Activated CD4-positive, alpha-beta T cell treated with anti-CD3 and anti-CD28 coated beads, Interleukin-2, Interleukin-4, amounts not matched to agents 100 ng/mL and 50 ng/mL, durations not matched to agents 16 hours and 8 hours (primary cell): ENCODE measurements at places on chromosomes 11 and 22.

- DNase-seq = no peak
Observed at GRCh38 chr11:2870969-2871680, 14.4 kb downstream of the CDKN1C start.

DNA sequence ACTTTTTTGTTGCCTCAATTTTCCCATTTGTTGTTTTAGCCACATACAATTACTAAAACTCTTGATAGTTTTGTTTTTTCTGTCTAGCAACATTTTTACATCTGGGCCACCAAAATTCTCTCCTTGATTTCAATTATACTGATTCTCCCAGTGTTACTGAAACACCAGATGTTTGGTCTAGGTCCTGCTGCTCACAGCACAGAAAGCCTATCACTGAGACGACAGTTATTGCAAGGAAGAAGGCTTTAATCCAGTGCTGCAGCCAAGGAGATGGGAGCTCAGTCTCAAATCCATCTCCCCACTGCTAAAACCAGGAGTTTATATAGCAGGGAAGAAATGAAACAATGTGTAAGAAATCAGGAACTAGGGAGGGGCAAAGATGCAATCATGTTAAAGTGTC is 837.7 kb upstream of the CNTN5 start:
- DNase-seq = no peak

DNA sequence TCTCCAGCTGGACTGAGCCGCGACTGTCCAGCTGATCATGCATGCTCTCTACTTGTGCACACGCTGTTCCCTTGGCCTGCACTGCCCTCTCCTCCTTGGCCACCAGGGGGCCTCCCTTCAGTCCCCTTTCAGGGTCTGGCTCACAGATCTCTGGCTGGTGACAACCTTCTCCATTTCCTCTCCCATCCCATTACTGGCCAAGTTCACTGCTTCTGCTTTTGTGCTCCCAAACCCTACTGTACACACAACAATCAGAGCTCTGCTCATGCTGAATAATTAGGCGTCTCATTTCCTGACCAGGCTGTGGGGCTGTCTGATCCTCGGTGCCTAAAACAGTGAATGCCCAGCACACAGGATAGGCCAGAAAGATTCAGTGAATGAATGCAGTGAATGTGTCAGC is 224.0 kb upstream of the NARS2 start:
- peak; percentile 41 for DNase-seq

- DNase-seq = no peak
Observed at GRCh38 chr11:10443721-10444235, 11.3 kb upstream of the AMPD3 start.

DNA sequence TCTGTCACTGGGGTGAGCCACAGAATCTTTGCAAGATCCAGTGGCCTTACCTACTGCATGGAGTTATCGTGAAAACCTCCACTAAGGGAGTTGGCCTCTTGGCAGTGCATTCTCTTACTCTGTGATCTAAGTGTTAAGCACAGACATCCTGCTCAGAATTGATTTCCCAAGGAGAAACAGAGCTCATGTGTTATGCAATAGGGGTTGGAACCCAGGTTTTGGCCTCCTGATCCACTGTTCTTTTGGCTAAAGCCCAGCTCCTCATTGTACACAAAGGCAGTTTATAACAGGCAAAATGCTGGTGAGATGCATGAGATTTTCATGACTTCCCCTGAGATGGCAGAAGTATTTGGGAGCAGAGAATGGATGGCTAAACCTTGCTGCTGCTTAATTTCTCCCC is 11.8 kb downstream of the DTX4 start:
- DNase-seq = no peak

DNA sequence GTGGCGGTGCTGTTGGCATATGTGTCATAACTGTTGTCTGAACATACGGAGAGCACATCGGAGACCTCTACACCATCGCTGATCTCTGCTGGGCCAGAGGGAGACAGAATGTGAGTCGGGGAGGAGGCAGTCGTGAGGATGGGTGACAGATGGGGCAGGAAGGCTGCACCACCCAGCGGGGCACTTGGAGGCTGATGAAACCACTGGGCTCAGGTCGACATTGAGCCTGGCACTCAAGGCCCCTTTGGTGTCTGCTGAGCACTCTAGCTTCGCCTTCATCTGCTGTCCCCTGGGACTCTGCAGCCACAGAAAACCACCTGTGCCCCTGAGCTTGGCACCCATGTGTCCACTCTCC is 2.5 kb upstream of the KLHL35 start:
- DNase-seq = no peak

DNA sequence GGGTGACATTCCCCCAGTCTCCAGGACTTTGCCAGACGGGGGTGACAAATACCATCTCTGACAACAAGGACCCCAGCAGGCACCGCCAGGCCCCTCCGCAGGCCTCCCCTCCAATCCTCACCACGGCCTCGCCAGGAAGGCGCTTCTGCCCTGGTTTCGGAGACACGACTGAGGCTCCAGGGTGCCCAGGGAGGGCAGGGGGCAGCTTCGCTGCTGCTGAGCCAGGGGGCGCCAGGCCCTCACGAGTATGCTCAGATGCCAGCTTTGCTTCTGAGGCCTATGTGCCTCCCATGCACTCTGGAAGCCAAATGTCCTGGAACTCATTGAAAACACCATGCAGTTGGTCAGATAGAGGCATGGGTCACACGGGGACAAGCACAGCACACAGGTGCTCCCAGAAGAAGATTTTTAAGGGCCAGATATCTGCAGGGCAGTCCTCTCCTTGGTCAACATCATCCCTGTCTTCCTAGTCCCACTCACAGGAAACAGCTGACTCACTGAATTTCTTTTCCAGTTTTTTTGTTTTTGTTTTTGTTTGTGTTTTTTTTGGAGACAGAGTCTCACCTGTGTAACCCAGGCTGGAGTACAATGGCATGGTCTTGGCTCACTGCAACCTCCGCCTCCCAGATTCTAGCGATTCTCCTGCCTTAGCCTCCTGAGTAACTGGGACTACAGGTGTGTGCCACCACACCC is 19.9 kb downstream of the BID start:
- peak; percentile 25 for DNase-seq

GRCh38 chr11:74896311-74896710 is 52.6 kb downstream of the XRRA1 start:
- DNase-seq = no peak

DNA sequence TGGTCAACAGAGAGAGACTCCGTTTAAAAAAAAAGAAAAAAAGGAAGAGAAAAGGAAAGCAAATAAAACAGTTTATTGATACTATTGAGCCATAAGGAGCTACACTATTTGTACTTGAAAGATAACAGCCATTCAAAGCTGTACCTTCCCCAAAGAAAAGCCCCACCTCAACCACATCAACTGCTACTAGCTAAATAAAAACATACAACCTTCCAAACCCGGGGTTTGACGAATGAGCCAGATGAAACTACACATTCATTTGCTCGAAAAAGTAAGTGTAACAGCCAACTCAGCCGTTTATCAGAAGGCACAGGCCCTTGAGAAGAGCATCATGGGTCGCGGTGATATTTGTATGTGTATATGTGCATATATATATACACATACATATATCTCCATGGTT is 78.4 kb downstream of the SIK3 start:
- DNase-seq = peak; percentile 44

- DNase-seq = no peak
Observed at GRCh38 chr11:132137981-132138313, 767.5 kb downstream of the NTM start.
